ENCODE measurements at places on chromosomes 4 and X.

- no peak for DNase-seq
Measured at GRCh38 chr4:80185787-80186548, 11.3 kb upstream of the PRDM8 start.

DNA sequence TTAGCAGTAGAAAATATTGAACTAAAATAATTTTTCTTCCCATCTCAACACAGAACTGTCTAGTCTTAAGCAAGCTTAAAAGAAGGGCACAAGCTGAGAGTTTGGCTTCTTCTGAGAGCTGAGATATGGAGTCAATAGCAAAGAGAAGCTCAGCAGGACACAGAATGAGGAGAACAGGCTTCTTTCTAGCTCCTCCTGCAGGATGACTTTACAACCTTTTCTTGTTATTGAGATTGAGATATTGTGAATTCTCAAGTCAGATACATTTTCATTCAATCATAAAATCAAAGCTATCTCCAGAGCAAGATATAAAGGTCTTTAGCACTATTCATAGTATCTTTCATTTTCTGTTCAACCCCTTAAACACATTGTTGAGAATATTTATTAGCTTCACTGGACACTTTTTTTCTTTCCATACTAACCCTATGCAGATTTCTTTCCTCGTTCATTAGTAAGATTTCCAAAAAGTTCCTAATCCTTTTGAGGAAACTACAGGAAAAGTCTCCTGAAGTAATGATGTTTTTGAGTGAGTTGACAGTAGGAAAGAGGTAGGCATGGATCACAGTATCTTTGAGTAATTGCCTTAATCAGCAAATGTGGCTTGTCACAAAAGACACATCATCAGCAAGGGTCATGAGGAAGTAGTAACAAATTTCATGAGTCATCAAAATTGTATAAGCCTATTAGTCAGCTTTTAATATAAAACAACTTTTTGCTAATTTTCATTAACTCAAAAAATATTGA is 17.8 kb upstream of the CXCL3 start:
- DNase-seq: peak; percentile 8

DNA sequence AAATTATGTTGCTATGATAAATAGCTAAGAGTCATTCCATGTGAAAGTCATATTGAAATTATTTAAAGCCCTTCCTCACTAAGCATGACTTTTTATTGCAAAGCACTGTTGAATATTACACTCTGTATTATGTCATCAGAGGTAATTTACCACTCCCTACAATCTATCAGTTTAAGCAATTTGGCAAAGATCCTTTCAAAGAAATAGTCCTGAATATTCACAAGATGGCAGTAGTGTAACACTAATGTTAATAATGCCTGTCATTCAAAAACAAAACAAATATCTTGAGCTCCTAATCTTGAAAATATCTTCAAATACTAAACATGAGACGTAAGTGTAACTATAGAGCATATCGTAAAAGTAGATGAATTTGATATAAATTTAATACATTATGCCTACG is 208.6 kb upstream of the TECRL start:
- DNase-seq: no peak

- DNase-seq: no peak
Measured at GRCh38 chr4:29043411-29043810, 1676.8 kb upstream of the PCDH7 start.

DNA sequence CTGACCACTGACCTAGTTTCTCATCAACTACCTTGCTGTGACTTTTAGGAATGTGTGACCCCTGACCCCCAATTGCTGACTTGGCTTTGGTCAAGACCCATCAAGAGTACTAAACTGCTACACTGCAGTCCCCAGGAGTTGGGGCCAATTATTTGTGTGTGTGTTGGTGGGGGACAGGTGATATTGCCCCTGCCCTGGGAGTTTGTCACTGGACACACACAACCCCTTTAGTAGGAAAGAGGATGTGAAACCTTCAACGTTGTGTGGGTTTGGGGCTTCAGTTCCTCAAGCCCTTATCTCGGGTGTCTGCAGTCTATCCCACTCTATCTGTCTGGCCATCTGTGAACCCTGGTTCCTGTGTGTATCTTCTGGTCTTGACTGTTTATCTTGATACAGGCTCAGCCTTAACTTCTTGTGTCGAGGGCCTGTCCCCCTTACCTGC is 6.5 kb downstream of the SASH3 start:
- DNase-seq: no peak

DNA sequence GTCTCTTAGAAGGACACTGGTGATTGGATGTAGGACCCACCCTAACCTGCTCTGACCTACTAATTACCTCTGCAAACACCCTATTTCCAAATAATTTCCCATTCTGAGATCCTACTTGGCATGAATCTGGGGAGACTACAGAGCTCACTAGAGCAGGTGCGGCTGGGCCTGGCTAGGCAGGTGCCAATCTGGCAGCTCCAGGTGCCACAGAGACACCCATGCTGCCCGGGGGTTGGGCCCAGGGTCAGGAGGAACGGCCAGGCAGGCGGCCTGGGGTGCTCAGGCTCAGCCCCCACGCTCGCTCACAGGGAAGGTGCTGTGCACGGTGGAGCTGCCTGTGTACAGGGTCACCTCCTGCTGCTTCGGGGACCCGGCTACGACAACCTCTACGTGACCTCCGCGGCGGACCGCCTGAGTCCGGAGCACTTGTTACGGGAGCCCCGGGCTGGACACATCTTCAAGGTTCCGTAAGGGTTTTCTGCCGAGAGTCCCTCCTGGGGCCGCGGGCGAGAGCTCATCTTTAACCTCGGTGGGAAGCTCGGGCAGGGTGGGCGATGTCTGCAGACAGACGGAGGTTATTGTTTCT is 26.5 kb upstream of the PLCXD1 start:
- peak; percentile 36 for DNase-seq

GRCh38 chrX:97524997-97525396 is 641.3 kb downstream of the RPA4 start:
- no peak for DNase-seq

- no peak for DNase-seq
Measured at GRCh38 chr4:80311130-80311529, 24.4 kb upstream of the CFAP299 start.

GRCh38 chrX:21457718-21458117 is 83.5 kb downstream of the CNKSR2 start:
- DNase-seq: no peak

GRCh38 chrX:39560271-39560670 is 537.5 kb downstream of the BCOR start:
- DNase-seq: no peak

DNA sequence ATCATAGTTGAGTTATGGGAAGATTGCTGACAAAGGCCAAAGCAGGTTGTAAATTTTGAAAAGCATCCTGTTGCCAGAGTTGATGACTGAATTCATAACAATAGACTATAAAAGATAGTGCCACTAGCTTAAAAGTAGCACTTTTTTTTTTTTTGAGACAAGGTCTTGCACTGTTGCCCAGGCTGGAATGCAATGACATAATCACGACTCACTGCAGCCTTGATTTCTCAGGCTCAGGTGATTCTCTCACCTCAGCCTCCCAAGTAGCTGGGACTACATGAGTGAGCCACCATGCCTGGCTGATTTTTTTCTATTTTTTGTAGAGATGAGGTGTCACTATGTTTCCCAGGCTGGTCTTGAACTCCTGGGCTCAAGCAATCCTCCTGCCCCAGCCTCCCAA is 122.7 kb downstream of the SPOCK3 start:
- DNase-seq: no peak

DNA sequence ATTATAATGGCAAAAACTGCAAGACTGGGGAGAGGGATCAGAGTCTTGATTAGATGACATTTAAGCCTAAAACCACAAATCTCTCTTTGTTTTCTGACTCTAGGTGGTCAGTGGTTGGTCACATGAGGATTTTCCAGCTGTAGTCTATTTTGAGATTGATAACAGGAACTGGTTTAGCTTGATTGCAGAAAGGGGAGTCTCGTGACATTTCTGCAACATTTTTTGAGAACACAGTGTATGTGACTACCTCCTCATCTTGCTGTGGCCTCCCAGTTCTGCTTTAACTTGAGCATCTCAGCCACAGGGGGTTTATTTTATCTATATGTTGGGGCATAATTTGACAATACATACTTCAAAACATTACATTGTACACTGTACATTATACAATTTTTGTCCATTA is 726.4 kb upstream of the MAGEB2 start:
- no peak for DNase-seq

- no peak for DNase-seq
Measured at GRCh38 chrX:97740044-97740443, 856.3 kb downstream of the RPA4 start.

DNA sequence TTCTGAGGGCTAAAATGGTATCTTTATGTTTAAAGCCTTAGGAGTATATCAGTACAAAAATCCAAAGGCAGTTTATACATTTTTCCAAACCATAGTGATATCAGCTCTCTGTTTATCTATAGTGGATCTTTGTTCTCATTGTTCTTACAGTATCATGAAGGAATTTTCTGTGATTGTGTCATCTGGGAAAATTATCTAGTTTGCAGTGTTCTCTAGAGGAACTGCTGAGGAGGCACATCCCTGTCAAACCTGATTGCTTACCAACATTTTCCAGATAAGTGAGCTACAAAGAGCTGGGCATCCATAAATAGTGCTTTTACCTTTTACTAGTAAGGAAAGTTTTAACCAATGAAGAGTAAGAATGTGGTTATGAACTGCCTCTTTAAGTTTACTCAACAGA is 44.9 kb upstream of the SLC25A31 start:
- DNase-seq: no peak

- no peak for DNase-seq
Measured at GRCh38 chrX:77953708-77954107, 15.7 kb downstream of the PGAM4 start.

DNA sequence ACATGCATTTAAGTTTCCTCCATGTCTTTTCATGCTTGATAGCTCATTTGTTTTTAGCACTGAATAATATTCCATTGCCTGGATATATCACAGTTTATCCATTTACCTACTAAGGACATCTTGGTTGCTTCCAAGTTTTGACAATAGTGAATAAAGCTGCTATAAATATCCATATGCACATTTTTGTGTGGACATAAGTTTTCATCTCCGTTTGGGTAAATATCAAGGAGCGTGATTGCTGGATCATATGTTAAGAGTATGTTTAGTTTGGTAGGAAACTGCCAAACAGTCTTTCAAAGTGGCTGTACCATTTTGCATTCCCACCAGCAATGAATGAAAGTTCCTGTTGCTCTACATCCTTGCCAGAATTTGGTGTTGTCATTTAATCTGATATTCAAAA is 172.5 kb downstream of the DHX15 start:
- no peak for DNase-seq

GRCh38 chr4:92996533-92996932 is 692.8 kb downstream of the GRID2 start:
- DNase-seq: no peak

- no peak for DNase-seq
Measured at GRCh38 chr4:140363051-140363450, 10.4 kb upstream of the SCOC start.

GRCh38 chr4:1806223-1806564 is 13.1 kb downstream of the FGFR3 start:
- no peak for DNase-seq

DNA sequence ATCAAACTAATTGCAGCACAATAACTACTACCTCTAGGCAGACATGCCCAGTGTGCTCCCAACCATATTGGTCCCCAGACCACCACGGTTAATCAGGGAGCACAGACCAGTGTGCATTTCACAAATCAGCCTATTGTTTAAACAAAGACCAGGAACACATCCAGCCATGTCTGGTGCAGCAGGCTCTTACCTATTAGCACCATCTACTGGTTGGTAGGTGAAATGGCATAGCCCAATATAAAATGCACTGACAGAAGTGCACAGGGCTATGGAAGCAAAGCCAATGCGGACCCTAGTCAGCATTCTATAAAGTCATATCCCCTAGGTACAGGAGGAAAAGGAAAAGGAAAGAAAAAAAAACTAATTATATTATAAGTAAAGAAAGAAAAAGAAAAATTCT is 15.5 kb upstream of the CYLC1 start:
- peak; percentile 19 for DNase-seq

DNA sequence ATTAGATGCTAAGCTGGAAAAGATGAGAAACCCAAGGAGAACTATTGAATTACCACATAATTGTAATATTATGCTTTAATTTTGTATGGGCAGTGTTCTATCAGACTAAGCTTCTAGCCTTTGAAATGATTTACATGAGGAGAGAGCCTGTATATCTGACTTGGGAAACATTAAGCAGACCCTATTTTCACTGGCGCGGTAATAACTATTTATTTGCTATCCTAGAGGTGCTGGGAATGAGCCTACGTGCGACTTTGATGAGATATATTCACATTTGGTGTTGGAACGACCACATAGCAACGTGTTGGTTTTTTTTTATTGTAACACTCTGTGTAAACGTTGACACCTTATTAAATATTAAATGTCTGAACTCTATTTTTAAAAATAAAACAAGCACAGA is 80.5 kb downstream of the CLCN4 start:
- DNase-seq: no peak

DNA sequence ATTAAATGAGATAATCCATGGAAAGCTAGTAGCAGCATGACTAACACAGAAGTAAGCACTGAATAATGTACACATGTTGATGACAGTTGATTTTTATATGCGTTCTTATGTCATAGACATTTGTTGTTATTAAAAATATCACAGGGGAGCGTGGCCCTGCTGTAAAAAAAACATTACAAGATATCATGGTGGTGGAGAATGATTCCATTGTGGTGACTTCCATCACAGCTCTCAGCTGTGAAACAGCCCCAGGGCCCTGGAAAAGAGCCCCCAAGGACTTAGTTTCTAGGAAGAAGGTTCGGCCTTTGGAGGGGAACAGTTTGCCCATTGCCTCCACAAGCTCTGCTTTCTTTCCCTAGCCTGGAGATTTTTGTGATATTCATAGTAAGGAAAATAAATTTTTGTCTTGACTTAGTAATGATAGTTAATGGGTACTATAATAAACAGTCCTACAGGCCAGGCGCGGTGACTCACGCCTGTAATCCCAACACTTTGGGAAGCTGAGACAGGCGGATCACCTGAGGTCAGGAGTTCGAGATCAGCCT is 49.9 kb downstream of the FAM114A1 start:
- no peak for DNase-seq

DNA sequence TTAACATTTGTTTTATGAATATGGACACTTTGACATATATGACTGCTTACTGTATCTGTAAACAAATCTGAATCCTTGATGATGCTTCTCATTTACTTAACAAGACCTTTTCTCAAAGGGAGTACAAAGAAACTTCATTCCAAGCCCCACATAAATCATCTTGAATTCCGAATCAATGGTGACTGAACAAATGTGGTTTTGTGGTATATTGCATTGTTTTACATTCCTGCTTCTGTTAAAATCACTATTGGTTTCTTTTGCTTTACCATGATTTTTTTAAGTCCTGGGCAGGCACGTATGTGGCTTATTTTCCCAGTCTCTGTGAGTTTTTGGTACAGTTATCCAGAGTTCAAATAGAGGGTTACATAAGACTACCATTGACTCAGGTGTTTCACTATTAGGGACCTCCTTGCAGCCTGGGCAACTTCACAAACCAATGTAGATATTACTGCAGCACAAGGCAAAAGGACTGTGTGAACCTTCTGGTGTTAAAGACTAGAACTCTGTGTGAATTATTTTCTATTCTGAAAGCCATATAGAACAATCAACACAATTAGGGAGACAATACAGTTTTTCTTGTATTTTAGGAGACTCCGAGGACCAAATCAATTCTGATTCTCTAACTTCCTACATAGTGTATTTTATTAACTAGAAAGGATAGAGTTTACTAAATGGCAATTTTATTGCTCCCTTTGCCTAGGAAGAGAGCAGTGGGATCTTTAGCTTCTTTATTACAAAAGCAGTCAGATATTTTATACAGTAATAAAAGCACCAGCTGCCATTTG is 196.4 kb downstream of the GALNTL6 start:
- no peak for DNase-seq

Data from H7 (cell line).